ENCODE measurements at places on chromosomes 2 and 18.

- DNase-seq, result no peak
Observed at GRCh38 chr2:135931776-135932443, 53.5 kb downstream of the DARS1 start.

DNA sequence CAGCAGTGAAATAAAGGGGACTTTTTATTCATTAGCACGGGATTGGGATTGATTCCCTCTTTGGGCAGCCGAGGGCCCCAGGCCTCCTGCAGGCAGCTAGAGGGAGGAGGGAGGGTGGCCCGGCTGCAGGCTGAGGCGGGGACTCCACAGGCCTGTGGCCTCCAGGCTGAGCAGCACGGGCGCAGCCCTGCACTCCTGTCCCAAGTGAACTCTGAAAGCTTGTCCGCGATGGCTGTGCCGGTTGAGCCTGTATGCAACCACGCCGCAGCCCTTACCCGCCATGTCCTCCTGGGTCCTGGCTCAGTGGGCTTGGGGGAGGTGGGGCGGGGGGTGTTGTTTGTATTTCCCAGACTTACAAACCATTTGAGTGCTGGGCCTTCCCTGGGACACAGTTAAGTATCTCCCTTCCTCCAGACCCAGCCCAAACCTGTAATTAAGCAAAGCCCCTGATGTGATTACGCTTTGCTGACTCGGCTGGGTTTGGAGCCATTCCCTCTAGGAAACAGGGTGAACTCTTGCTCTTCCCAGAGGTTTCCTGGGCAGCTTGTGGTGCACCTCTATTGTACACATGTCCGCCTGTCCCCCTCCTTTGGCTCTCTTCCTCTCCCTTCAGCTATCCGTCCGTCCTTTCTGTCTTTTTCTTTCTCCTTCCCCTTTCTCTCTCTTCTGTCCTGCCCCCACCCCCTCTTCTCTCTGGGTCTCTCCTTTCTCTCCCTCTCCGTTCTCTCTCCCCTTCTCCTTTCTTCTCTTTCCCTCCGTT, 5.3 kb downstream of the GLI2 start:
- no peak for DNase-seq

GRCh38 chr18:79380816-79381806, 14.6 kb upstream of the NFATC1 start:
- no peak for DNase-seq

DNA sequence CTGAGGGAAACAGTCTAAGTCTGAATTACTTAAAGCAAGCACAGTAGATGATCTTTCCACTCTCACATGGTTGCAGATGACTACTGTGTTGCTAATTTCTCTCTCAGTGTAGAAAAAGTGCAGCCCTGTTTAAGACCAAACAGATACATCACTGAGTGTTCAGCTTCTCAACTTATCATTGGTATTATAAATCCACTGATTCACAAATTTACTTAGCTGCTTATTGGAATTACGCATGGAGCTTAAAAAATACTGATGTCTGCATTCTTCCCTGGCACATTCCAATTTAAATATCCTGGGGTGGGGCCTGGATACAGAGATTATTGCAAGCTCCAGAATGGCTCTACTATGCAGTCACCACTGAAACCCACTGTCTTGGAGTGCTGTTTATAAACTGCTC, 411.2 kb downstream of the RND3 start:
- no peak for DNase-seq

DNA sequence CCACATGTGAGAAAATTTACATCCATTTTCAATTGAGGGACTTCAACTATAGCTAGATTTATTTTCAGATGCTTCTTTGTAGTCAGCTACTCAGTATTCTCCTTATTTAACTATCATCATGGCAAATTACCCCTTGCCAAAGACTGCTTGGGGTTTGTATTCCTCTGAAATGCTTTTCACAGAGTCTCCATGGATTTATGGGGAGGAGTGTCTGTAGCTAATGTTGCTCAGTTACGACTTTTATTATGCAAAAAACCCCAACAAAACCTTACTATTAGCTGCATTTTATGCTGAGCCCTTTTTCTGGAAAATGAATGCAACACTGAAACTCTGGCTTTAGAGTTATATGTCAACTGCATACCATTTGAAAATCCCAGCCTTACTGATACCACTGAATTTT, 78.6 kb downstream of the RFTN2 start:
- DNase-seq, result no peak

- DNase-seq, result no peak
Observed at GRCh38 chr2:241092677-241093076, 9.4 kb downstream of the MTERF4 start.

- DNase-seq, result no peak
Observed at GRCh38 chr2:10787176-10787968, 25.2 kb downstream of the PDIA6 start.

- no peak for DNase-seq
Observed at GRCh38 chr18:41513438-41513837, 441.6 kb upstream of the PIK3C3 start.

DNA sequence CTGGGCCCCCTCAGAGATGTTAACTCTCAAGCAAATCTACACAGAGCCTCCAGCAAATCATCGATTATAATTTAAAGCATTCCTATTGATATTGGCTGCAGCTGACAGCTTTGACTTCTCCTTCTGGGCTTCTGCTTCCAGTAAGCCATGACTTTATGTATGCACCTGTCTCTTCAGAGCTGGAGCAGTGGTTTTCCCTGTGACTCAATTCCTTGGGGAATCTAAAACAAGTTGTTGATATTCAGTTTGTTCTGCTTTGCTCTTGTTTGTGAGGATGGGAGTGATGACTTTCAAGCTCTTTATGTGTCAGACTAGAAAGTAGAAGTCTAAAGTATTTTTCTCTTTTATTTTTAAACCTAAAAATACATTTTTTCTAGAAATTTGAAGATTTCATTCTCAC, 45.1 kb upstream of the TNP1 start:
- no peak for DNase-seq

DNA sequence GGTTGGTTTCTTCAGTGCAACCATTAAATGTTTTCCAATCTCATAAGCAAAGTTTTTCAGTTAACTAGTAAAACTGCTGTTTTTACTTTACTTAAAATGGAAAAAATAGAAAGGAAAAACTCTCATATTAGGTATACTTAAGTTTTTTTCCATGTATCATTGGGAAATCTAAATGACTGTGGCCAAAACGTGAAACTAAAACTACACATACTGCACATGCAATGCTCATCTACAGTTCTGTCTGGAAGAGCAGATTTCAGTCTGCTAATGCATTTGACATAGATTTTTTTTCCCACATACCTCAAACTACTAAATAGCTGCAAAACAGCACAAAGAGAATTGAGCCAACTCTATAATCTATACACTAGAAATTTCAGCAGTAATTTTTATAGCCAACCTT, 62.6 kb downstream of the COL5A2 start:
- no peak for DNase-seq

DNA sequence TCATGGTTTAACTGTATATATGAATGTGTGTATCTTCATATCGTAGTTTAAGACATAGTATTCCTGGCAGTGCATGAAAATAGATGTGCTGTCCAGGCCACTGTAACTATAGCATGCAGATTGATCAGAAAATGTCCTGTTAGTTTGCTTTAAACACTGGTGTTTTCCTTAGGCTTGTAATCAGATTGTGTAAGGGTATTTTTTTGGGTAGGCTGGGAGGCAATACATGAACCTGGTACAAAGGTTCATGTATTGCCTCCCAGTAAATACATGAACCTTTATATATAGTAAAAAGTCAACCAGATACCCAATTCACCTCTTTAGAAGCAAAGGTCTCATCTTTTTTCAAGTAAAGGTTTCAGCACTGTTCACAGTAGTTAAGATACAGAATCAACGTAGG, 1.6 kb downstream of the COQ10B start:
- no peak for DNase-seq

DNA sequence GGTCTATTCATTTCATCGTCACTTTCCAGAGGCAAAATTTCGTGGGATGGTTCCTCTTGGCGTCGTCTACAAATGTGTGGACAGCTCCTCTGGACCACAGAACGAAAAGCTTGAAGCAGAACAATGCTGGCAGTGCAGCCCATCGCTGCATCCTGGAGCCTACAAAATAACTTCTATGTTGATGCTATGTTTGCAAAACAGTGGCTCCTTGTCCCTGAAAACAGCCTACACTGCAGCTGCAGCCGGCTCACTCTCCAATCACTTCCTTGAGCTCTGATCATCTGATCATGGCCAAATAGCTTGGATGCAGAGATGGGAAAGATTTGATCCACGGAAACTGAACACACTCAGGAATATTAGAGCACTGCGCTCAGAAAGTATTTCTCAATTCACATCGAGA, 60.0 kb downstream of the DOCK10 start:
- DNase-seq, result no peak

Measured in AG09309 (cell line).